ENCODE measurements at places on chromosomes 12 and 14.

GRCh38 chr12:99111600-99111999 lies 466.5 kb downstream of the APAF1 start:
- no peak for DNase-seq

GRCh38 chr12:67543021-67543770 lies 105.3 kb upstream of the DYRK2 start:
- no peak for DNase-seq

GRCh38 chr12:100795800-100796179 lies 1.2 kb downstream of the ANO4 start:
- DNase-seq, result no peak

DNA sequence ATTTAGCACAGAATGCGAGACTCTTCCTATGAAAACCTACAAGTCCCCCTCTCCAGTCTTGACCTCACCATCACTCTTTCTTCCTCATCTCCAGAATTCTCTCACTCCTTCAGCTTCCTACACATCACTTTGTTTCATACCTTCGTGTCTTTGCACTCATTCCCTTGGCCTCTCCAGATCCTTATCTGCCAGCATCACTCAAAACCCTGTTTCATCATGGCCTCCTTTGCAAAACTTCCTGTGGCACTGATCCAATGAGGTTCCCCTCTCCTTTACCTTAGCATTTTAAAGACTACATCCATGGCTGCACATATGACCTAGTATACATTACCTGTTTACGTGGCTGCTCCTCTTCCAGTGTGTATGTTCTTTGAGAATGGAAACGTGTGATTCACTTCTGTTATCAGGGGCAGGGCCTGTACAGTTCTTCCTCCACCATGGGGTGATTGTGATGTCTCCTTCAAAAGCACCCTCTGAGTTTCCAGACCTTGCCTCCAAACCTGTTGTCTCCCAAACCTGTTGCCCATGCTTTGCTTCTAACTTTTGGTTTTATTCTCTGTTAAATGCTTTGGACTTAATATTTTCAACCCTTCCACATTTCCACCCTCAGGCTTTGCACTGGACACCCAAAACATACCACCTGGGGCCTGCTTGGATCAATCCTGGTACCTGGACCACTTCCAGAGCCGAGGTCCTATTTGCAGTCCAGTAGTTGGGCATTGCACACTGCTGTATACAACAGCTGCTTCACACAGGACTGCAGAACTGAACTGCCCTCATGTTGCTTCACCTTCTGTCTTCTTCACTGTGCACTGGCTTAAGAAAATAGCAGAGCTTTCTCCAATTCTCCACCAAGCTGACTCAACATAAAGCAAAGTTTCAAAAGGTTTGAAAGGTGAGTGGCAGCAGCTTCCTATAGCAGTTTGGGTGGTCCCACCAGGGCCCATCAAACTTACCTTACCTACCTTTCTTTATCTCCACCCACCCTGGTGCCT lies 131.7 kb downstream of the LLPH start:
- no peak for DNase-seq

DNA sequence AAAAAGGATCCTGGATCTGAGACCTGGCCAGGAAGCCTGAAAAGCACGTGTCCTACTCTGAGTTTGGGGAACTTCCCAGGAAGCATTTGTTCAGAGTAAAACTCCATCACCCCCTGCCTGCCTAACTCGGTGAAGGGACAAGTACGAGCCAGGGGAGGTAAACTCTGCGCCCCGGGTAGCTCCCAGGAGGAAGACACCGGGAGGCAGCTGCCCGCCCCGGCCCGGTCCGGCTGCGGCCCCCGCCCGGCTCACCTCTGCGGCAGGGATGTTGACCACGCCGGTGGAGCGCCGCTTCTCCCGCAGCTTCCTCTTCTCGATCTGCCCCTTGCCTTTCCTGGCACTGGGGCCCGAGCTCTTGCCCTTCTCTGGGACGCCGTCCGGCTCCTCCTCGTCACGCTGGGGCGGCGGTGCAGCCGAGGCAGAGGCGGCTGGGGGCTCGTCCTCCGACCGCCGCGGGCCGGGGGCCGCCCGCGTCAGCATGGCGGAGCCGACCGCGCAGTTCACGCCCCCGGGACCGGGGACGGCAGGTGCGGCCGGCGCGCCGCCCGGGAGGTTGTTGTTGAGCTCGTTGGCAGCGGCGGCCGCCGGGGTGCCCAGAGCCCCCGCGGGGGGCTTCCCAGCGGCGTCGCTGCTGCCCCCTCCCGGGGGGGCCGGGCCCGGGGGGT lies 1.2 kb downstream of the PAWR start:
- no peak for DNase-seq

DNA sequence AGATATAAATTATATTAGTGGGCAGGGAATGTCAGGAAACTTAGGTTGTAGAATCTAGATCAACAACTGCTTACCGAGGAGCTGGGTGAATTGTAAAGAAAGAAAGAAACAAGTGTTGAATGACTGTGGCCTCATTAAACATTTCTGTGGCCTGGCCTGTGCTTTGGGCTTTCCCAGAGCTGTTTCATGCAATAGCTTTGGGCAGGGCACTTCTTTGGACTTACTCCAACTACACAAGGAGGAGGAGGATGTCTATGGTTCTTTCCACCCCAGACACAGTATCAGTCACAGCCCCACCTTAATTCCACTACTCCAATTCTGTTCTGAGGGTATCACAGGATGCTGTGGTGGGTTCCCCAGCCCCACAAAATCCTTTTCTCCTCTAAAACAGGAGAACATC lies 38.0 kb downstream of the DPF3 start:
- DNase-seq, result no peak

DNA sequence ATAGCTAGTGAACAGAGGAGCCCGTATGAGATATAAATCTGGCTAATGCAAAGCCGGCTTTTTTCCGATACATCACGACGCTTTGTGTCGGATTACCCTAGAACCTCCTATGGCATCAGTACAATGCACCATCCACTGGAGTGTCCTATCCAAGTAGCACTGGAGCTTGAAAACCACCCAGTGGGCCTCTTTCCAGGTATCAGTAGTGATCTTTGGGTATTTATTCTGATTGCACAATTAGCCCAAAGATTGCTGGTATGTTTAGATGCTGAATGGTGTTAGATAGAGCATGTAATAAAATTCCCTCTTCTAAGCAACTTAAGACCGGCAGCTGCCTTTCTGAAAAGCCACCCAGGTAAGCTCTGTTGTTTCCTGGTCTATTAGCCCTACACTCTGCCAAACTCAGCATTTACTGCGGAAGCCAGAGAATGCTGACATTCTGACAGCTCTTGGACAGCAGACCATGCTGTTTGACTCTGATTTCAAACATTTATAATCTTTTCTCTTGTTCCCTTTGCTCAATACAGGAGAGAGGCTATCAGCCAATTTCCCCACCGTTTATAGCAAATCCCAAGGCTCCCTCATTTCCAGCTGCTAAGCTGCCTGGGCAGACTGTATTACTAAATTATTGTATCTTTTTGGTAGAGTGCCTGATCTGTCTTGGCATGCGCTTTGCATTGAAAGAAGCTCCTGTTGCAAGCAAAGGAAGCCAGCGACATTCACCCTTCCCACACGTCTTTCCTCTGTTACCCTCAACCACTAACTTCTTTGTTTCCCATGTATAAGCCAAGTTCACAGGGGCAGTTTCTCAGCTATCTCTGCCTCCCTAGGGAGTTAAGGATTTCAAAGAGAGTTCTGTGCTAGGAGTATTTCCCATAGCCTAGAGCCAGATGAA lies 388.3 kb upstream of the GARIN6 start:
- DNase-seq, result no peak

- no peak for DNase-seq
Measured at GRCh38 chr14:94888121-94888520, 118.2 kb upstream of the GSC start.

DNA sequence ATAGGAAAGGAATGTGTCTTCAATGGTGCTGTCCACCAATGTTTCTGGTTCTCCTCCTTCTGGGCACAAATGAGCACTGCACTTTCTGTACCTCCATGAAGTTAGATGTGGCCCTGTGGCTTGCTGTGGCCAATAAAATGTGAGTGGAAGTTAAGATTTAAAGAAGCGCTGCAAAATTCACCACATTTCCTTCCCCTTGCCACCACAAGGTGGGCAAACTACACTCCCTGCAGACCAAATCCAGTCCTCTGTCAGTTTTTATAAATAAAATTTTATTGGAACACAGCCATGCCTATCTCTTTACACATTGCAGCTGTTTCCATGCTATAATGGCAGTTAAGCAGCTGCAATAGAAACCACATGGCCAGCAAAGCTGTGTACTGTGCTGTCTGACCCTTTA lies 141.4 kb upstream of the TMPO start:
- DNase-seq, result no peak
